ENCODE measurements at places on chromosomes 16 and 17. TPM values are rescaled to one million over a fixed set of nuclear protein-coding genes. Genes with fewer than 3 reads are reported as not detected.

GRCh38 chr17:44797802-44798201 lies 32.3 kb downstream of the GJC1 start:
- peak; percentile 74 for DNase-seq

Gene PTX4
- not detected for total RNA-seq

DNA sequence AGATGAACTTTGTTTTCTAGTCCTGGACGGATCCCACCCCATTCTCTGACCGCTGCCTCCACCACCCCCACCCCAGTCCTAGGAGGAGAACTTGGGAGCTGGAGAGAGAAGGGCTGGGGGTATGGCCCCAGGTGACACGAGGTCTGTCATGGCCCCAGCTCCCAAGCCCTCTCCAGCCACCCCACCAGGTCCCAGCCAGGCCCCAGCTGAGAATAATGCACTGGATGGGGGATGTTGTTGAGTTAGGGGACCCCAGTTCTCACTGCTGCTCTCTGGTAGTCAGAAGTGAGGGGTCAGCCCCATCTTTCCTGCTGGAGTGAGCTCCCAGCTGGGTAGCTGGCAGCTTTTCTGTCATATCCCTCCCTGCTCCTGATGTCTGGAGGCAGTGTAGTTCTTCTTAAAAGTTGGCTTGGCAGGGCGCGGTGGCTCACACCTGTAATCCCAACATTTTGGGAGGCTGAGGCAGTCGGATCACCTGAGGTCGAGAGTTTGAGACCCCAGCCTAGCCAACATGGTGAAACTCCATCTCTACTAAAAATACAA lies 4.6 kb upstream of the COL1A1 start:
- no peak for DNase-seq

Gene IL21R
- 0.34 TPM for total RNA-seq

DNA sequence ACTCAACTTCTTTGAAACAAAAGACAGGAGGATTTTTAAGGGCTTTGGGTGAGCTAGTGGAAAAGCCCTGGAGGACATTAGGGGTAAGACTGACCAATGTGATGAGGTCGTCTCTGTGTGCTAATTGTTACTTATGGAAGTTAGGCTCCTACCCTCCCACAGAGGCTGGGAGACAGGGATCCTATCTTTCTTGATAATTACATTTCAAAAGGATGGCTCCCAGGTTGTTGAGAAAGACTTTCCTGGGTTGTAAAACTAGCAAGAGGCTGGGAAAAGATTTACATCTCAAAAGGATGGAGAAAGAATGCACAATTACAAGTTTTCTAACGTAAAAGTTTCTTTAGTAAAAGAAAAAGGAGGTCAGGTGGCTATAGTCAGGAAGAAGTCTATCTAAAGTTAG lies 605.8 kb upstream of the GOT2 start:
- no peak for DNase-seq

- DNase-seq: no peak
These were observed 6.5 kb downstream of the MAPT start for GRCh38 chr17:45900723-45901415.

GRCh38 chr16:65225488-65225887 lies 103.6 kb upstream of the CDH11 start:
- no peak for DNase-seq

- DNase-seq: no peak
These were observed 27.7 kb downstream of the ZFPM1 start for GRCh38 chr16:88480829-88481228.

GRCh38 chr17:77439189-77440018 lies 298.6 kb downstream of the SEC14L1 start:
- no peak for DNase-seq

DNA sequence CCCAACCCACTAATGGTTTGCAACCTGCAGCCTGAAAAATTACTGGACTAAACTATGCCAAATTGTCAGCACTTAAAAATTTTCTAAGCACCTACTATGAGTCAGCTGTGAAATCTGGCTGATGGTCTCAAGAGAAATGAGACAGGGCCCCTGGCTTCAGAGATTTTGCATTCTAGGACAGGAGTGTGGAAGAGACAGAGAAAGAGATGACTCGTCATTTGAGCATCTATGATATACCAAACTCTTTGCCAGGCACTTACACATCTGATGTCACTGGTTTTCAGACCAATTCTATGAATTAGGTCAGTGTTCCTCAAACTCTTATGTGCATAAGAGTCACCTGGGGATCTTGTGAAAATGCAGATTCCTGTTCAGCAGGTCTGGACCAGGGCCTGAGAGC lies 44.4 kb downstream of the CLEC19A start:
- no peak for DNase-seq

Gene PDE6G
- total RNA-seq: not detected

Gene CTRB1
- not detected for total RNA-seq

GRCh38 chr17:10638151-10638550 lies 19.0 kb downstream of the MYH3 start:
- no peak for DNase-seq

DNA sequence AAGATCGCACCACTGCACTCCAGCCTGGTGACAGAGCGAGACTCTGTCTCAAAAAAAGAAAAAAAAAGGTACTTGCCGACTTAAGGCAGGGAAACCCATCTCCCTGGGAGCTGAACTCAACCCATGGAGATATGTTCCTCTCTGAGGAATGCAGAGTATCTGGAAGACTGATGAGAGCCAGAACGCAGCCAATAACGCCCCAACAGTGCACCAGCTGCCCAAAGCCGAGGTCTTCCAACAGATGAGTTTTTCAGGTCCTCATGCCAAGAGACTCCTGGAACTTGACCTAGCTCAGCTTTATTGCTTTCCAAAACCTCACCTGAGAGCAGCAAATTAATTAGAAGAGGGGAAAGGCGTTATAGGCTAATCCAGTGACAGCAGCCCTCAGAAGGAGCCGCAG lies 9.4 kb downstream of the ELAC2 start:
- no peak for DNase-seq

Gene KAT8
- total RNA-seq: 32.3 TPM

- no peak for DNase-seq
These were observed 187.2 kb downstream of the NTN1 start for GRCh38 chr17:9208381-9209105.

- no peak for DNase-seq
These were observed 84.9 kb downstream of the ABCA8 start for GRCh38 chr17:68870161-68870826.

DNA sequence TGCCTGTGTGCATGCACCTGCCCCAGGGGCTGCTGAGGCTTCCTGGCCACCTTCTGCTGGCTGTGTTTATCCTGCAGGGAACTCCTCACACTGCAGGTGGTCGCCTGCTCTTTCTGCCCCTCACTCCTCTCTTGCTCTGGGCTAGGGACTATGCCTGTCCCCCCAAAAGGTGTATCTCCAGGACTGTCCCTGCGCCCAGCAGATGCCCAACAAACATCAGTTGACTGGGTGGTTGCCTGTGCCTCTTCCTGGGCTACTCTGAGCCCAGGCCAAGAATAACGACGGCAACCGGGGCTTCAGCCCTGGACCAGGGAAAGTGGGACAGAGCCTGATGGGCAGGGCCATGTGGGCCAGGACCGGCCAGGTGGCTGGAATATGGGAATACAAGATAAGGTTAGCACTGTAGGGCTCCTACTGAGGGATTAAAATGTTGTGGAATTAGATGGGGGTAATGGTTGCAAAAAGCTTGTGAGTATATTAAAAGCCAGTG lies 55.4 kb downstream of the VAC14 start:
- DNase-seq: no peak

GRCh38 chr16:1333149-1333812 lies at the start of gene BAIAP3:
Gene BAIAP3 (plus strand): TSS chr16:1333645. CDS start chr16:1338550, 4,905 bp downstream.
- no peak for DNase-seq

Gene WNT3
- 4.0 TPM for total RNA-seq

- no peak for DNase-seq
These were observed 26.6 kb upstream of the GSE1 start for GRCh38 chr16:85586380-85587104.

Gene GAN
- 7.5 TPM for total RNA-seq

Gene TUBB3
- total RNA-seq: 58.2 TPM

Gene PPL
- total RNA-seq: not detected

- DNase-seq: no peak
These were observed 81.1 kb upstream of the LHX1 start for GRCh38 chr17:36856222-36856621.

DNA sequence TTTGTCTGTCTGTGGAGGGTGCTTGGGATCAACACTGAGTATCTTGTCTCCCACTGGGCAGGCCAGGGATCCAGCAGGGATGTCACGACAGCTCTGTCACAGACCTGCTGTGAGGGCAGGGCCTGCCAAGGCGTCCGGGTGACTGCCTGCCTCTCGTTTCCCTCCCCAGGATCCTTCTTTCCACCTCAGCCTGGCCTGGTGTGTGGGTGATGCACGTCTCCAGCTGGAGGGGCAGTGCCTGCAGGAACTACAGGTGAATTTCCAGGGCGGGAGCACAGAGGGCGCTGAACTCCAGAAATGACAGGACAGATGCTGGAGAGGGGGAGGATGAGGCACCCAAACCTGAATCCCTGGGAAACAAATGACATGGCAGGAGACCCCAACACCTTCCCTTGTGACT lies 6.8 kb upstream of the MMP15 start:
- no peak for DNase-seq

Gene IGSF6
- total RNA-seq: not detected

GRCh38 chr16:66014221-66014620 lies 352.3 kb upstream of the CDH5 start:
- no peak for DNase-seq

GRCh38 chr17:60231691-60232090 lies 81.9 kb downstream of the CA4 start:
- no peak for DNase-seq

DNA sequence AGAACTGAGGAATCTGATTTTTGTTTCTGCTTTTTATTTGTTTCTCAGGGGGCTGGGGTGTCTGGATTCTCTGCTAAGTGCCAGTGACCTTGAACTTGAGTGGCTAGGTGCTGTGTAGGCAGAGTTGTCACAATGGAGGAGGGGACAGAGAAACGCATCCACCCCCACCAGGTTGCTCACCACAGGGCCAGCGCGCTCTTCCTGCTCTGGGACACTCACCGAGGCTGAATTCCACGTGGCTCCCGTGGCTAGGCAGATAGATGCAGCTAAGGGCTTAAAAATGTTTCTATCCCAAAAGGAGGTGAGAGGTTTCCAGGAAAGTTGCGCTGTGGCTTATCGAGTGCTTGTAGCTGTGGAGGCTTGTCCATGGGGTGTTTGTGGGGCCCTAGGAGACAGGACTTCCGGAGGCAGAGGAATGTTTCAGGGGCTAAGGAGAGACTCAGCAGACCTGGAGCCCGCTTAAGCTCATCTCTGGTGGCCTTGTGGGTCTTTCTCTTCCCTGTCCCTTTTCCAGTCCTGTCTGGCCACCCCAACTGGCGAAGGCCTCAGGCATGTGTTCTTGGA lies 36.8 kb downstream of the ADCY7 start:
- DNase-seq: peak; percentile 87

- DNase-seq: no peak
These were observed 171.0 kb downstream of the CCDC182 start for GRCh38 chr17:57574040-57574513.

- DNase-seq: no peak
These were observed 54.1 kb downstream of the PSMD12 start for GRCh38 chr17:67312265-67312664.

Gene SSTR5
- not detected for total RNA-seq

Gene GLTPD2
- total RNA-seq: not detected

DNA sequence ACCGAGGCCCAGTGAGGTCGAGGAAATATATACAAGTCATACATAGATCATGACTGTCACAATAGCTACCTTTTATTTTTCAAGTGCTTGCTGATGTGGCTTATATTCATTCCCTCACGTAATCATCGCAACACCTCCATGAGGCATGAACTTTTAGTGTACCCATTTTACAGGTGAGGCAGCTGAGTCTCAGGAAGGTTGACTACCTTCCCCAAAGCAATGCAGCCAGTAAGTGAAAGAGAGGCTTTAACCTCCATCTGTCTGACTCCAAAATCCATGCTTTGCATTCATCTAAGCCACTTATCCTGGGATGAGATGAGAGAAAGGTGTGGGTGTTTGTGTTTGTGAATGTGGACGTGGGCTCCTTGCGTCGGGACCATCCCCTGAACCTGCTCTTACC lies 30.8 kb downstream of the CALB2 start:
- no peak for DNase-seq

GRCh38 chr16:30108059-30108850 lies 5.1 kb downstream of the GDPD3 start:
- DNase-seq: no peak

- no peak for DNase-seq
These were observed 8.7 kb downstream of the PPM1E start for GRCh38 chr17:58764373-58764772.

All from SJSA1 (cell line).